Omental fat pad (tissue), 4 donors: ENCODE measurements at places on chromosomes 16 and 17.

DNA sequence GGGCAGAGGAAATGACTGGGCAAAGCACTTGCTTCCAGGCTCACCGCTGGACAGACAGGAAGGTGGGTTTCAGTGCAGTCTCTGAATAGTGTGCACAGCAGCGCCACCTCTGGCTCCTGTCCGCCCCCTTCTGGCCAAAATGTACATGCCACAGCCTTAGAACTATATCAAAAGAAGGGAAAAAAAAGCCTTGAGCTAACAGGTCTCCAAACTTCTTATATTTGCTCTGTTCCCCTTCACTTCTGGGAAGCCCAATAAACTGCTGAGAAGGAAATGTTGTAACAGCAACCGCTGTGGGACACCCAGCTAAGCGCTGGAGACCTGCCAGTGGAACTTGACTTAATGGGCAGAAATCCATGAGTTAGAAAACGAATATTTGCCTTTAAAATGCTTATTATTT, 17.5 kb downstream of the COG7 start:
- DNase-seq = peak; percentile 45

GRCh38 chr17:34098699-34099098, 156.4 kb upstream of the CCL2 start:
- DNase-seq = no peak

DNA sequence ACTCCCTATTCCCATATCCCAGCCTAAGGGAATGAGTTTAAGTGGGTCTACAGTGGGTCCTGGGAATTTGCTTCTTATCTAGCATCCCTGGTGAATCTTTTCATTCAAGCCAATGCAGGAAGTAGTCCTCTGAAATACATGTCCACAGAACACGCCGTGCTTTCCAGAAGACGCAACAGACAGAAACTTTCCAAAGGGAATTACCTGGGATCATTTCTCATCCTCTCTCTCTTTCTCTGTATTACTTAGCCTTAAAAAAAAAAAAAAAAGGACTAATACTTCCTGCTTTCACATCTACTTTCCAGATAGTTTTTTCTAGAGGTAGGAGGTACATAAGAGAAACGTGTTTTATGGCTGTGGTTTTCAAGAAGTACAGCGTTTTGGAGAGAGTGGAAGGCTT, 499.0 kb downstream of the MAF start:
- no peak for DNase-seq

DNA sequence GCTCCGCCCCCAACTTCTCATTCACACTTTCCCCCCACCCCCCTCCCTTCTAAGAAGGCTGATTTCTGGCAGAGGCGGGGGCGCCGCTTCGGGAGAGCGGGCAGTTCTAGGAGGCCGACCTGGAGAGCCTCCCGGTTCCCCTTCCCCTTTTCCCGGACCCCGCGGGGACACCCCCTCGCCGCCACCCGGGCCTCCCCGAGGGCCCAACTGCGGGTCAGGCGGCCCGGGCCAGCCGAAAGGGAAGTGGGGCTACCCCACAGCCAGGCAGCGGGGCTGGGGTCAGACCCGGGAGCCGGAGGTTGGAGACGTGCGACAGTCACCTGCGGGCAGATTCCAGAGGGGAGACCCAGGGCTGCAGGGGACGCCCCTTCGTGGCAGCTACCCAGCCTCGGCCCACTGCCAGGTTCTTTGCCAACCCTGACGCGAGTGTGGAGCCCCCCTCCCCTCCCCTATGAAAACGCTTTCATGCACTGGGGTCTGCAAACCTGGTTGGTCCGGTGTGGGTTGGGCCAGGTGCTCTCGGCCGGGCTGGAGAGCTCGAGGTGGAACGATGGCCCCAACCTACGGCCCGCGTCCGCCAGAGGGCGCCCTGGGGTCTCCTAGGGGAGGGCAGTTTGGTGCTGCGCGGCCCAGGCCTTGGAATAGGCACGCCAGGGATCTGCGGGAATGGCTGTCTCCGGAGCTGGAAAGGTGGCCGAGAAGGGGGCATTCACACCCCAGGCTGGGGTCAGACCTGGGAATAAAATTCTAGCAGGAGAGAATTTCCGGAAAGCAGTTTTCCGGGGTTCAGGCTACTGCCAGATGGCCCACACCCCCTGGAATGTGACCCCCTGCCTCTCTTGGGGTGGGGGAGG, 721 bp upstream of the SOCS3 start:
- DNase-seq = peak; percentile 95

GRCh38 chr17:62825182-62825581, 17.1 kb upstream of the MARCHF10 start:
- no peak for DNase-seq

DNA sequence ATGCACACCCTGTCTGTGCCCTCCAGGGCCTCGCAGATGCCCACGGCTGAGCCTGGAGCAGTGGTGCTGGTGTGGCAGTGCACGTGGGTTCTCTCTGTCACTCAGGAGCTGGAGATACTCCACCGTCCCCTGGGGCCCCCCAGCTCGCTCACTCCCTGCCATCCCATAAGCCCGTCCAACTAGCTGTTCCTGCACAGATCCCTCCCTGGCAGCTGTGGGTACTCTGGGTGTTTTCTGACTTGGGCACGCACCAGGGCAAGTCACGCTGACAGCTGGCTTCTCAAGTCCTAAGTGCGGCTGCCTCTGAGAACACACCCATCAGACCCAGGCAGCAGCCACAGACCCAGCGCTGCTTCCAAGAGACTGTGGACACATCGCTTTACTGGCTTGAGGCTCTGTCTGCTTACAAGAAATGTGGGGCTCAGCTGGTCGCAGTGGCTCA, 25.4 kb upstream of the ITGB4 start:
- no peak for DNase-seq

GRCh38 chr17:22707626-22708025, 1015.3 kb downstream of the KCNJ18 start:
- DNase-seq = no peak

DNA sequence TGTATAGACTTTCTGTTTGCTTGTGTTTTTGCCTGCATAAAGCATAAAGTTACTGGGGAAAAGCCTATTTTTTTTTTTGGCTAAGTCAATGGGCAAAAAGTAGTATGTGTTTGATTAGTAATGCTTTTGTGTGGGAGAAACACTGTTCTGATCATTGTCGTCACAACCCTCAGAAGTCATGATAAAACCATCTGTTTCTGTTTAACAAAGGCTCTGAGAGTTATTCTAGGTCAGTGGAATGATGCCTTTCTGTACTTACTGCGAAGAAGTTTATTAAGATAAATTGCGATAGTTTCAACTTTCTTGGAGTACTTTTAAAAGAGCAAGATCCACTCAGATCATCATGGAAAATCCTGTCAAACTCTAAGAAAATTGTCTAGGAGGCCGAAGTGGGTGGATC, 80.9 kb downstream of the PRKCA start:
- no peak for DNase-seq

GRCh38 chr17:21096874-21097273, 29.9 kb upstream of the DHRS7B start:
- no peak for DNase-seq

DNA sequence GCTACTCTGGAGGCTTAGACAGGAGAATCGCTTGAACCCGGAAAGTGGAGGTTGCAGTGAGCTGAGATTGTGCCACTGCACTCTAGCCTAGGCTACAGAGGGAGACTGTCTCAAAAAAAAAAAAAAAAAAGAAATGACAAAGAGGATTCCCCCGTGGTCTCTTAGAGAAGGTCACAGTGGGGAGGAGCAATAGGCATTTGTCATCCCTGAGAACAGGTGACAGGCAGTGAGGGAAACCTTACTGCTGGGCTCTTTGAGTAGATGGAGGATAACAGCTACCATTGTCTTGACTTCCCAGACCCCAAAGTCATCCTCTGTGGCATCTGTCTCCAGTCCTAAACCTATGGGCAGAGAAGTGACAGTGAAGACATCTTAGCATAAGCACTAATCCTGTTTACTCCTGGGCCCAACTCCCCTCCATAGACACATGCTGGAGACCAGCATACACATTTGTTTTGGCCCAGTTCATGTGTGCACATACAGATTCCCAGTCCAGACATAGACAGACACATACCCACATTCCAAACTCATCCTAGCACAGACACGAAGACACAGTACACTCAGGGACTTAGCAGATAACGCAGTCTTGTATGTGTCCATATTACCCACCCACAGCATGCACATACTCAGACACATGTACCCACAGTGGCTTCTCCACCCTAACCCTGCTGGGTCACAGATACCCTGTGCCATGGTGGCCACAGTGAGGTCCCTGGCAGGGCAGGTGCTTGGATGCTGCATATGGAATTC, 2.7 kb downstream of the ESRP2 start:
- no peak for DNase-seq

DNA sequence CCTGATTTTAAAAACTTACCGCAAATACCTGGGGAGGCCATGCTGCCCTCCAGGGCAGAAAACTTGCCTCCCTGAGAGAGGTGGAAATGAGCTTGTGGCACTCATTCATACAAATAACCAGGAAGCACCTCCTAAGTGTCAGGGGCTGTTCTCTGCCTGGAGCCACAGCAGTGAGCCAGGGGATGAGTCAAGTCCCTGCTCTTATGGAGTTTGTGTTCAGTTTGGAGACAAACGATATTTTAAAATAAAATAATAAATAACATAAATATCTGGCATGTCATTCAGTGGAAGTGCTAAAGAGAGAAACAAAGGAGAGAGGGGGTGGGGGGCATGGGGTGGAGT, 313.8 kb downstream of the C16orf95 start:
- no peak for DNase-seq

DNA sequence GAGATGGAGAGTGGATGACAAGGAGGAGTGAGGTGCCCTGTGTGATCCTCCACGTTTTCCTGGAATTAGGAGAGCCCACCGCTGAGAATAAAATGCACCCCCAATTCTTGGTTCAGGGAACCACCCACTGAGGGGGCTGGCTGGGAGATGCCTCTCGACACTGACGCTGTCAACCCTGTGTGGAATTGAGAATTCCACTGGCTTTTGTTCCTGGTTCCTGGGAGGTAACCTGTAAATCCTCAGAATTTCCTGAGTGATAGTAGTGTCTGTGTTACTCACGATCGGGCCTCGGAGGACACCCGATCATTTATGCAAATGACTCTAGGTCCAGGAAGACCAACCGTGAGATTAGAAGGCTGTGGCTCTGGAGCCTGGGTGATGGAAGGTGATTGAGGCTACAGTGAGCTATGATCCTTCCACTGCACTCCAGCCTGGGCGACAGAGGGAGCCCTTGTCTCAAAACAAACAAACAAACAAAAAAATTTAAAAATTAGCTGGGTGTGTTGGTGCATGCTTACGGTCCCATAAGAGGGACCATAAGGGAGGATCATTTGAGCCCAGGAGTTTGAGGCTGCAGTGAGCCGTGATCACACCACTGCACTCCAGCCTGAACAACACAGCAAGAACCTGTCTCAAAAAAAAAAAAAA, 11.7 kb upstream of the PRPSAP1 start:
- no peak for DNase-seq
